ENCODE measurements at places on chromosomes 2 and 18.

DNA sequence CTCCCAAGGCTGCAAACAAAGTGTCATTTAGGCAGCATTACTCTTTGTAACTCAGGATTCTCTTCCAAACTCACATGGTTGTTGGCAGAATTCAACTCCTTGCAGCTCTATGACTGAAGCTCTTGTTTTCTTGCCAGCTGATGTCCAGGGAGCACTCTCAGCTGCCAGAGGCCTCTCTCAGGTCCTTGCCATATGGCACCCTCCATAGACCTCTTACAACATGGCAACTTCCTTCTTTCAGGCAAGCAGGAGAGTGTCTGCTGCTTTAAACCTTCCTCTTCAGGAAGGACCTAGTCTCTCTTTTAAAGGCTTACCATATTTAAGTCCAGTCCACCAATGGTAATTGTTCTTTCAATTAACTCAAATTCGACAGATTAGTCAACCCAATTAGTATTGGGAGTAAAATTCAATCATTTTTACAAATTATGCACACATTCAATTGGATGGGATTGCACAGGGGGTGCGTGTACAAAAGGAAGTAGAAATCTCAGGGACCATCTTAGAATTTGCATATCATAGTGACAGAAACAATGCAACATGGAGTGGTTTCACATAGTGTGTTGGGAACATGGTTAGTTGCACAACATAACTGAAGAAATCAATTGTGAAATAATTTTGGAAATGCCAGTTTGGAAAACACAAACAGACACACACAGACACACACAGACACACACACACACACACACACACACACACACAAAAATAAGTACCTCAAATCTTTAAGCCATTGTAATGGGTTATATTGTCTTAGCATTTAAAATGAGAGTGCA is 893.5 kb upstream of the ZEB2 start:
- DNase-seq, result no peak

DNA sequence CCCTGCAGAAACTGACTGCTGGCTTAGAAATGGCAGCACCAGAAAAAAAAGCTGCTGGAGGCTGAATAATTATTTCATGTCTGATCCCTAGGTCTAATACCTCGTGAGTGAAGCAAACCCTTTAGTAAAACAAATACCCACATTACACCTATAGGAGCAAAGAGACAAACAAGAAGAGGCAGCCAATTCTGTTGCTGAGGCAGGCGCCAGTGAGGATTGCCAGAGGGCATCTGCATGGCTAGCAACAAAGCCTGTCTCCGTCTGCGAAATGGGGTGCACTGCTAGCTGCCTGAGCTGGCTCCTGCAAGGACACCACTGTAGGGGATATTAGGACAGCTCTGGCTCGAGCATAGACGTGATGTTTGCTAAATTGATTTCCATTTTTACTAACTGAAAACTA is 509.7 kb downstream of the TDRD15 start:
- no peak for DNase-seq

- DNase-seq, result no peak
Observed at GRCh38 chr2:122096761-122097160, 341.3 kb downstream of the TSN start.

DNA sequence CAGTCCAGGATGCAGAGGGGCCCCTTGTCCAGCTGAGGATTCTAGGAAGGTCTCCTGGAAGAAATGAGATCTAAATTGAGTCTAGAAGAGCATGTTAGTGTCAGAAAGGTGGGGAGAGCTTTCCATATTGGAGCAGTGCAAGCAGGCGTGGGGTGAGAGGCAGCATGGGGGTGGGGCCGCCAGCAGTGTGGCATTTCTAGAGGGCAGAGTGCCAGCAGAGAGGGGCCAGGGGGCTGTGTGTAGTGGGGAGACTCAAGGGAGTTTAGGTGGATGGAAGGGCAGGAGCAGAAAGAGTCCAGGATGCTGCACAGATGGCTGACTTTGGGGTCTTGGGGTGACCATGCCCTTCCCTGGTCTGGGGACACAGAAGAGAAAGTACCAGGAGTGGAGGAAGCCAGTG is 2.1 kb downstream of the VIL1 start:
- no peak for DNase-seq

DNA sequence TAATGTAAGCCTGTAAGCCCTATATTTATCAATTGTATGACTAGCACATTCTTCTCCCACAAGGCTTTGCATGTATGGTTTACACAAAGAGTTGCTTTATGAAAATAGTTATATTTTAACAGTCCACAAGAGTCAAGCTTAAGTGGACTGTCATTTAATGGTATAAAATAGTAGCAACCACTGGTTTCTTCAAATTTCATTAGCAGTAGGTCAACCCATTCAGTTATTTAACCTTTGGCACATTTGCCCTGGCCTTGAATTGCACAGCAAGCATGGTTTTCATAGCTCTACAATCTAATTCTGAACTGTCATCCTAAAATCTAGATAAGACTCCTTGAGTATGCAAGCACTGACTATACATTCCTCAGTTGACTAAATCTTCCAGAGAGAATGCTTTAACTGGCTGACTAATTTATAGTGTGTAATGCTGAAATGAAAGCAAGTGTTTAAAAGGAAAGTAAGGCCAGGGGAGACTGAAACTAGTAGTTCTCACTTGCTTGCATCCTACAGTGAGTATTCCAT is 1.8 kb downstream of the DPP4 start:
- no peak for DNase-seq
